ENCODE measurements at places on chromosomes 11 and 22.

DNA sequence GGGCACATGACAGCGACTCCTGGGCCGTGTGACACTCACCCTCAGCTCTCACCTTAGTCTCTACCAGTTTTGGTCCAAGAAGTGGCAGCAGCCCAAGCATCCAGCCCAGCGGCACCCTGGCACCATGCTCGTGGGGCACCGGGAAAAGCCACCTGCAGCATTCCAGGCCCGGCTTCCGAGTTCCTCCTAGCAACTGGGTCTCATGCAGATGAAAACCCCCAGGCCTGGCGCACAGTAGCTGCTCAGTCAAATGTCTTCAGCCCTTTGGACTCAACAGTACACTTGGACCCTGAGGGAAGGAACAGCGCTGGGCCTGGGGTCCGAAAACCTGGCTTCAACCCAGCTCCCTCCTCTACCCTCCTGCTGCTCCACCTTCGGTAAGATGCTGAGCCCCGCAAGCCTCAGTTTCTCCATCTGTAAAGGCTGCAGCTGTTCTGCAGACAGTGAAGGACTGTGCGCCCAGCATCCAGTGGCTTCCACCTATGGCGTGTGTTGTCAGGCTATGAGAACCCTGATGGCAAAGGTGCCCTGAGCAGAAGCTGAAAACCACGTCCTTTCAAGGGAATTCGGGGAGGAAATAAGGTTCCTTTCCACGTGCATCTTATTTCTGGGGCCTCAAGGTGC lies 66.0 kb downstream of the PHF21B start:
- no peak for DNase-seq

DNA sequence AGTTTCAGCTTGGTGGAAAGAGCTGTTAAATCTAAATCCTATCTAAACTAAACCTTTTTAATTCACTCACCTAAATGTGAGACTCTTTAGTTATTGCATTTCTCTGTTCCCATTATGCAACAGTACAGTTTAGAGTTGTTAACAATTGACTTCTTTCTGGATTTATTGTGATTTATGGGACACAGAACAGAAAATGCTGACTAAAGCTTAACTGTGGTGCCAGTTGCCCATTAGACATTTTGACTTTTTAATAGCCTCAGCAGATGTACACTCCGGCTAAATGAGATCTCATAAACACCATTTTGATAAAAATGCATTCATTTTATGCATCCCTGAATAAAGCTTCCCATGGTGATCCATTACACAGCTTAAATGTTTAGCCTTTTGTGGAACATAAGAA lies 356.6 kb downstream of the CASP12 start:
- DNase-seq: no peak

- no peak for DNase-seq
Measured at GRCh38 chr11:116217006-116217405, 555.8 kb downstream of the BUD13 start.

DNA sequence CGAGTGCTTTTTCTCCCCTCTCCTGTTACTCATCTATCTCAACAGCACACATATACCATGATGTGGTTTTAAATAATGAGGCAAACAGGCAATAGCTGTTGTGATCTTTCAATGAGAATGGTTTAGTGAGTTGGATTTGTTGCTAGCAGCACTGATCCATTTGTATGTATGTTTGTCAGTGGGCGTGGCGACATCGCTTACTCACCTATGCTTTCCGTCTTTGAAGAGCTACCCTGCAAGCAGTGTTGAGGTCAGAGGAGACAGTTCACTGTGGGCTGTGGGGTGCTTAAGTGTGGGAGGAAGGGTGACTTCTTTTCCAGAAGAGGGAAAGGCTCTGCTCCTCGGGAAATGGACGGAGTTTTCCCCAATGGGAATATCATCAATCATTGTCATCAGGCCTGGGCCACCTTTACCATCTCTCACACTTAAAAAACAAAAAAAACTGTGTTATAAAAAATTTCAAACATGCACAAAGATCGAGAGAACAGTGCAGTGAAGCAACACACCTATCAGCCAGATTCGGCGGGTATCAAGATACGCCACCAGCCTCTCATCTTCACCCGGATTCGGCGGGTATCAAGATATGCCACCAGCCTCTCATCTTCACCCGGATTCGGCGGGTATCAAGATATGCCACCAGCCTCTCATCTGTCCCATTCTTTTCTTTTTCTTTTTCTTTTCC lies 83.8 kb downstream of the TBC1D22A start:
- no peak for DNase-seq

DNA sequence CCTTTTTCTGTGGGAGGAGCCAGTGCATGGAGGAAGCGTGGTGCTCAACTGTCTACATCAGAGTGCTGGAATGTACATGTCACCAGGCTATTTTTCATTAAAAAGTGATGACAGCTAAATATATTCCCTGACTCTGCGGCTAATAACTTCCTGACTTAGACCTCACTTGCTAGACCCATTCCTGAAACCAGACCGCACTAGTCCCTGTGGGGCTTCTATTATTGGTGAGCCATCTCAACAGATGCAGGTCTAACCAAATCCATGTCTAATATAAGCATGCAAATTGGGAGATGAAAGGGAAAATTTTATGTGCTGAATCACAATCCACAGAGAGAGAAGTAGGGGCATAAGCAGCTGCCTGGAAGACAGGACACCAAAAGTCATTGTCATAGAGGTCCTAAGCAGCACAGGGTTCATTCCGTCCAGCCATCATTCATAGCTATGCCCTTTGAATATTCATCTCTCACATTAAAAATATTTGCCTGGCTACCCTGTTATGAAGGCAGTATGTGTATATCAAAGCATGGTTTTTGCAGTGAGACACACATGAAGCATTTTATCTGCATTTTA lies 110.9 kb upstream of the BLID start:
- no peak for DNase-seq

DNA sequence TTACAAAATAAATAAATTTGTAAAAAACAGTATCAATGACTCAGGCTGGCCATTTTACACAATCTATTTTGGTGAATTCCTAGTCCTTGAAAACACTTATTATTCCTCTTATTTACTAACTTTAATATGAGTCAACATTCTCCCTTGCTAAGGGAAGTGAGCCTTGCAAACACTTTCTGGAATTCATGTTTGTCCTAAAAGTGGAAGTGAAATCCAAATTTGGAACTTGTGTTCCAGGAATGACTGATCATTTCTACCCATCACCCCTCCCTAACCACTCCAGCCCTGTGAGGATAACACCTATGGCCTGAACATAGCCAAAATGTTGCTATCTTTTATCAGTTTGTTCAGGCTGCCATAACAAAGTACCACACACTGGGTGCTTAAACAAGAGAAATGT lies 83.1 kb downstream of the OR5AK2 start:
- DNase-seq: no peak

- DNase-seq: no peak
Measured at GRCh38 chr11:33860926-33861325, 30.9 kb downstream of the LMO2 start.

- no peak for DNase-seq
Measured at GRCh38 chr11:86627776-86628455, 44.5 kb downstream of the ME3 start.

DNA sequence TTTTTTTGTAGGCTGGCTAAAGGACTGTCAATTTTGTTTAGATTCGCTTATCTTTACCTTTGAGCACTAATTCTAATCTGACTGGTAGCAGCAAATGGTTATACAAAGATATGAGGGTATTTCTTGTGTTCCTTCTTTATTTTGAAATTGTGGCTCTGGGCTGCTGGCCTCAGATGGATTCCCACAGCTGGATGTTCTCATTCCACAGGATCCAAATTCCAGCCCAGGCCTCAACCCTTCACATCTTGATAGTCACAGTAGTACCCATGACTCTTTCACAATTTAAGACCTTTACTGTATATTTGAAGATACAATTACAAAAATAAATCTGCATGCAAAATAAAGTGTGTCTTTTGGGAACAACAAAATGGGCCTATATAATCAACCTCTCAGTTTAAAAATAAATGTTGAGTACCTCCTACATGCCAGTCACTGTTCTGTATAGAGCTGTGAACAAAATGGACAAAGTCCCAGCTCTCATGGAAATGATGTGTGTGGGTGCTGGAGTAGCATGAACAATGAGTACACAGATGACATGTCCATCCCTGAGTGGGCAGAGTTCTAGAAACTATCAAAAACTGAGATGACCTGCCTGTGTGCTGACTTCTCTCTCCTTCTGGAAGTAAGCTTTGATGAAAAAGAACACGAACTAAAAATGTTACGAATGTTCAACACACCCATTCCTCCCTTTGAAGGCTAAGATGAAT lies 51.7 kb upstream of the FBXO3 start:
- DNase-seq: no peak
